A549 treated with GW870086 at 1 μM for 4 hours (cell line): ENCODE measurements at places on chromosomes 6 and 20. TPM values are rescaled to one million over a fixed set of nuclear protein-coding genes. Genes with fewer than 3 reads are reported as not detected.

Gene FAM217A
- total RNA-seq, result not detected in 5 replicates

Gene ATP6V1G2
- 0.55 to 1.2 TPM (median 0.83 TPM) in 5 replicates for total RNA-seq

Gene OR2B6
- total RNA-seq, result 0.14 to 0.32 TPM (median 0.18 TPM) in 3 of 5 replicates, not detected in the others

Gene ERGIC3
- 217 to 241 TPM (median 235 TPM) in 5 replicates for total RNA-seq

Gene NKAPL
- not detected in 5 replicates for total RNA-seq

Gene HLA-DOA
- total RNA-seq, result 0.03 to 0.14 TPM in 2 of 5 replicates, not detected in the others

Gene SIM1
- not detected in 5 replicates for total RNA-seq

Gene SGK2
- total RNA-seq, result 8.2 to 10.4 TPM (median 9.3 TPM) in 5 replicates

Gene ENPP5
- not detected in 5 replicates for total RNA-seq

Gene IL17F
- not detected in 5 replicates for total RNA-seq

Gene RFX6
- total RNA-seq, result not detected in 5 replicates

Gene TRIM31
- 0.33 to 1.4 TPM (median 0.83 TPM) in 5 replicates for total RNA-seq

Gene TFAP2A
- 10.8 to 16.7 TPM (median 11.9 TPM) in 5 replicates for total RNA-seq

Gene PROKR2
- not detected in 5 replicates for total RNA-seq

Gene RBBP8NL
- 0.25 to 0.80 TPM (median 0.66 TPM) in 5 replicates for total RNA-seq

Gene TREML1
- not detected in 5 replicates for total RNA-seq

Gene TRIM40
- total RNA-seq, result not detected in 5 replicates
